ENCODE measurements at places on chromosomes 2 and 18.

- DNase-seq: no peak
Observed at GRCh38 chr2:152406119-152406835, 71.3 kb downstream of the FMNL2 start.

DNA sequence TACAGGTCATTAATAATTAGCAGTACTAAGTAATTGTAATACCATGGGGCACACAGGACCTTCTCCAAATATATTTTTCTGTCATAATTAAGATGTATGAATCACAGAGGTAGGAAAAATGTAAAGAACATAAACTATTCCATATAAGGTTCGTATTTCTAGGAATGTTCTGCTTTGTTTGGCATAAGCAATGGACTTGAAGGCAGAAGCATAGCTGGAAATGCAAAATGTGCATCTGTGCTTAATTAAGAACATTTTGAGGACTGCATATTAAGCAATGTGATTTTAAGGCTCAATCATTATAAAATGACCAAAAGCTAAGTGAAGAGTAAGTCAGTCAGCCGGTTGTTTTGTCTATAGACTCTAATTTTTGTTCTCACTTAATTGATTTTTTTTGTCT is 123.2 kb downstream of the RBM43 start:
- no peak for DNase-seq

- no peak for DNase-seq
Observed at GRCh38 chr2:207015901-207016300, 76.6 kb downstream of the CPO start.

DNA sequence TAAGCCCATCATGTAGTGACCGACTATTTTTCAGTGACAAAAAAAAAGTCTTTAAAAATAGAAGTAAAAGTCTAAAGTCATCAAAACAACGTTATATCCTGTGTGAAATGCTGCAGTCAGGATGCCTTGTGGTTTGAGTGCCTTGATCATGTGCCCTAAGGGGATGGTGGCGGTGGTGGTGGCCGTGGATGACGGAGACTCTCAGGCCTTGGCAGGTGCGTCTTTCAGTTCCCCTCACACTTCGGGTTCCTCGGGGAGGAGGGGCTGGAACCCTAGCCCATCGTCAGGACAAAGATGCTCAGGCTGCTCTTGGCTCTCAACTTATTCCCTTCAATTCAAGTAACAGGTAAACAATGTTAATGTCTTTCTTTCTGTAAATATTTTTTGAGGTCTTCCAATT is at the start of gene CD28:
TSS of gene CD28 (plus strand) at position 237 of the 400 bp plus-strand sequence. CDS start at position 295, 58 bp downstream.
- peak; percentile 80 for DNase-seq

GRCh38 chr2:12348216-12348615 is 368.5 kb upstream of the TRIB2 start:
- no peak for DNase-seq

DNA sequence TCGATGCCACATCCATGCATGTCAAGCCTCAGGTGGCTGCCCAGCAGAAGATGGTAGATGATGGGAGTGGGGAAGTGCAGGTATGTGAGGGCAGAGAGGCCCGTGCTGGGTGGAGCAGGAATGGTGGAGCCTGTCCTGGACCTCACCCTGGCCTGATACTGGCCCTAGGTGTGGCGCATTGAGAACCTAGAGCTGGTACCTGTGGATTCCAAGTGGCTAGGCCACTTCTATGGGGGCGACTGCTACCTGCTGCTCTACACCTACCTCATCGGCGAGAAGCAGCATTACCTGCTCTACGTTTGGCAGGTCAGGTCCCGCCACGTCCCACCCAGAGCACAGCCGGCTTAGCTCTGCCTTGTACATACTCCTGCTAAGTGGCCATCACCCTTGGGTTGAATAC is 13.0 kb downstream of the VIL1 start:
- DNase-seq: no peak

- DNase-seq: no peak
Observed at GRCh38 chr2:7819850-7820249, 862.0 kb upstream of the ID2 start.

DNA sequence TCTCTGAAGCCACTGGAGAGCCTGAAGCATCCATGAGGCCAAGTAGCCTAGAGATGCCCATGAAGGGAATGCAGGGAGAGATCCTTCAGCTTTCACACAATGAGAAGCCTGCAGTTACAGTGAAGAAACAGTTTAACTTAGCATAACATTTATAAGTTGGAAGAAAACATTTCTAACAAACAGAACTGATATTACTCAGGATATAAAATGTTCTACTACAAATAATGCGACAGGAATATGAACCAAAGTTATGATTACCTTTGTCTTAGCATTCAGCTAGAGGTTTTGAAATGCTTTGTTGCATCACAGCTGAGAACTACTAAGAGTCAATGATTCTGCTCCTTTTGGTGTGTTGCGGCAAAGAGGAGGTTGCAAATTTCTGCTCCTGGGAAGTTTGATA is 6.9 kb upstream of the KYNU start:
- DNase-seq: no peak

- DNase-seq: no peak
Observed at GRCh38 chr2:159944874-159945273, 117.5 kb downstream of the PLA2R1 start.

- no peak for DNase-seq
Observed at GRCh38 chr18:7727361-7728076, 160.4 kb downstream of the PTPRM start.

GRCh38 chr18:30234755-30235154 is 807.8 kb downstream of the DSC3 start:
- DNase-seq: no peak

Measured in stimulated activated naive CD4-positive, alpha-beta T cell (primary cell).